ENCODE measurements at places on chromosomes 4 and X. TPM values are rescaled to one million over a fixed set of nuclear protein-coding genes. Genes with fewer than 3 reads are reported as not detected.

DNA sequence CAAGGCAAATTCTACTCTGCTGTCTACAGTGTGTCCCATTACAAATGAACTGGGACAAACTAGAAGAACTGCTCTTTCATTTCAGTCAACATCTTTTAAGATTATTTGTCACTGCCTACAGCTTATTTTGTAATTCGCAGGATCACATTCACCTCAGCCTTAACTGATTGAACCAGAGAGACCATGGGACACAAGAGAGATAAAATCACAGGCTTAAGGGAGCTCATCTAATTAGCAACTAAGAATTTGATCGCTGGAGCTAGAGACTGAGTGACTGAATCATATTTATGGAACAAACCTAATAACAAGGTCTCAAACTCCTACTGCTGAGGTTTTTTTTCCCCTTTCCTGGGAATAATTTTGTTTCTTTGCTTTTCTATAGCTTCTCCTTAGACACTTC is 898.2 kb downstream of the PCDH18 start:
- no peak for DNase-seq

- DNase-seq: no peak
These were observed 2731.9 kb downstream of the ARAP2 start for GRCh38 chr4:33512397-33512796.

TMEM156 gene
- total RNA-seq: 0.59 TPM

LNX1 gene
- 4.4 TPM for total RNA-seq

GRCh38 chr4:139849219-139849618 is 183.6 kb downstream of the MGST2 start:
- no peak for DNase-seq

DNA sequence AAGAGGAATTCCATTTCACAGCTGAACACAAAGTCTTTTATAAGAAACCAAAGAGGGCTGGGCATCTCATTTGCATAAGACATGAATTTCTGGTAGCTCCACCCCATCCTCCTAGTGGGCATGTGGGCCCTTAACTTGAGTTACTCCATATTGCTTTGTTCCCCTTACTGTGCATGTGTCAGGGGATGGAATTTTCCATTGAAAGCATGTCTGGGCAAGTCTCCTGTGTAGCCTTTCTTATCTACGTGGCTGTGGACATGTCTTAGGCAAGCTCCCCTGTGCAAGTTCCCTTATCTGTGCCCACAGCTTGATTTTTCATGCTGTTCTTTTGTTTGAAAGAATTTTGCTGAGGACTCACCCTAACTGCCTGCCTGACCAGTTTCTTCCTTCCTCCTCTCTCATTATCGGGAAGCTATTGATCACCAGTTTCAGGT is 123.5 kb upstream of the JADE1 start:
- peak; percentile 45 for DNase-seq

FHIP1A gene
- total RNA-seq: 4.1 TPM

WDR1 gene
- 620 TPM for total RNA-seq

DNA sequence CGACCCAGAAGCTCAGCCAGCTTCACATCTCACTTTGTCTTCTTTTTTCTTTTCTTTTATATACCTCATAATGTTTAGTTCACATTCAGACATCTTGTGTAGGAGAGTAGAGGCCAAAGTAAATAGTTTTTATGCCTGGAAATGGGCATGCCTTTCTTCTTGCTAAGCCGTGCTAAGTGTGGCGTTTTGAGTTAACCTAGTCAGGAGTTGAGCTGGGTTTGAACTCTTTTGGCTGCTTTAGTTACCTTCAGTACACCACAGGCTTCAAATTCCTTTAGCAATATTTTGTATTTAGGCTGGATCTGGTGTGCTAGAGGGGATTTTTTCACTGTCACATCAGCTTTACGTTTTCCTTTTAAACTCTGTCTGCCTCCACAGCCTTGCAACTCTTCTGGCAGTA is 300.8 kb downstream of the ZNF674 start:
- DNase-seq: peak; percentile 65

ALAS2 gene
- total RNA-seq: not detected

FAM184B gene
- total RNA-seq: 0.54 TPM

PLK4 gene
- 2.8 TPM for total RNA-seq

STPG2 gene
- total RNA-seq: not detected

- no peak for DNase-seq
These were observed 649 bp upstream of the VBP1 start for GRCh38 chrX:155215443-155216178.

- no peak for DNase-seq
These were observed 30.0 kb downstream of the FAM9C start for GRCh38 chrX:13014111-13015096.

DNA sequence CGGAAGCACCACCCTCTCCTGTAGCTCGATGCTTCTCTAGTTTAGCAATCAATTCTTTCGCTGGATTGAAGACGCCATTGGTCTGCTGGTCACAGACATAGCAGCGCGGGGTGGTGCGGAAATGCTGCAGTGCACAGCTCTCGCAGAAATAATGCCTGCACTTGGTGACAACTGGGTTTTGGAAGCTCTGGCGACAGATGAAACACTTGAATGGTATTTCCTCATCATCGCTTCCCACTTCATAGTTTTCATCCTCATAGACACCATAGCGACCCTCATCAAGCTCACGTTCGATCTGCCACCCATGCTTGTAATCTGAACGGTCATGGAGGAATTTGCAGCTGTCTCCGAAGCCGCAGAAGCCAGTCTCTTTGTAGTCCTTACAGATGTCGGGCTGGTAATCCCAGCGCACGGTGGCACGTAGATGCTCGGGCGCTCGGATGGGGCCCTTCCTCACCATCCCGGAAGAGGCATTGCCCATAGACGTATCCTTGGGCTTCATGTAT is 854 bp downstream of the RNF113A start:
- no peak for DNase-seq

DNA sequence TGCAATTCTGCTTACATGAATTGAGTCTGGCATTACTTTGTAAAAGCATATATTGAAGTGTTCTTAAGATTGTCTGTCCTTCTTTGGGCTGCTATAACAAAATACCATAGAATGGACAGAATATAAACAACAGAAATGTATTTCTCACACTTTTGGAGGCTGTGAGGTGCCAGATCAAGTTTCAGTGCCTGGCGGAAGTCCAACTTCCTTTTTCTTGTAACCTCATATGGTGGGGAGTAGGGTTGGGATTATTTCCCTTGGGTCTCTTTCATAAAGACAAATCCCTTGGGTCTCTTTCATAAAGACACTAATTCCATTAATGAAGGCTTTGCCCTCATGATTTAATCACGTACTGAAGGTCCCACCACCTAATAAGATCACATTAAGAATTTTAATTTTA is 199.3 kb upstream of the GRID2 start:
- DNase-seq: no peak
